ENCODE measurements at places on chromosomes 1 and 21.

- no peak for DNase-seq
These were observed 45.5 kb downstream of the VWA5B1 start for GRCh38 chr1:20336105-20336605.

DNA sequence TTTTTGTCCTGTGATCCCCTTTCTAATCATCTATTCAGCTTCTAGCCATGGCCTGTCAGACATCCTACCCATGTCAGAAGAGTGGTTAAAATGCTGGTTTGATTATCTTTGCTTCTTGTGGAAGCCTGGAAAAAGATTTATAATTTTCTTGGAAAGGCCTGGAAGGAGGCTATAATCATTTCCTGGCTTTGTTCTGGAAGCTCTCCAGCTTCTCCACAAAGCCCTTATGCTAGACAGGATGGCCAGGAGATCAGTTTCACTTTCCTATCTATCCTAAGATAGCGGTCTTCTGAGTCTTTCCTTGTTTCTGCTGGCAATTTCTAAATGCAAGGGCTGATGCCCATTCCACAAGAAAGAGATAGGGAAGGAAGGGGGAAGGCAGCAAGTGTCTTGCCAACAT is 90.9 kb upstream of the SLC44A3 start:
- no peak for DNase-seq

DNA sequence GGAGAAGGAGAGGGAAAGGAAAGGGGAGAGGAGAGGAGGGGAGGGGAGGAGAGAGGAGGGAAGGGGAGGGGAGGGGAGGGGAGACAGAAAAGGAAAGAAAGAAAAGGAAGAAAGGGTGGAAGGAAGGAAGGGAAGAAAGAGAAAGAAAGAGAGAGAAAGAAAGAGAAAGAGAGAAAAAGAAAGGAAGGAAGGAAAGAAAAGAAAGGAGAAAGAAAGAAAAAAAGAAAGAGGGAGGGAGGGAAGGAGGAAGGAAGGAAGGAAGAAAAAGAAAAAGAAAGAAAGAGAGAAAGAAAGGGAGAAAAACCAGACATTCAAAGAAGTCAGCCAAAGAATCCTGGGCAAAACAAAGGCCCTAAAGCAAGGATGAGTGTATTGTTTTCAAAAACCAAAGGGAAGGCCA is 125.7 kb upstream of the SPATA6 start:
- DNase-seq = no peak

- peak; percentile 66 for DNase-seq
These were observed 867 bp downstream of the PTGFRN start for GRCh38 chr1:116910379-116911187.

GRCh38 chr1:168093616-168094015 is 43.1 kb downstream of the GPR161 start:
- DNase-seq = no peak

GRCh38 chr1:28173980-28174297 is 2.6 kb downstream of the PTAFR start:
- DNase-seq = no peak

GRCh38 chr1:153396461-153396860 is 5.6 kb upstream of the S100A8 start:
- no peak for DNase-seq

DNA sequence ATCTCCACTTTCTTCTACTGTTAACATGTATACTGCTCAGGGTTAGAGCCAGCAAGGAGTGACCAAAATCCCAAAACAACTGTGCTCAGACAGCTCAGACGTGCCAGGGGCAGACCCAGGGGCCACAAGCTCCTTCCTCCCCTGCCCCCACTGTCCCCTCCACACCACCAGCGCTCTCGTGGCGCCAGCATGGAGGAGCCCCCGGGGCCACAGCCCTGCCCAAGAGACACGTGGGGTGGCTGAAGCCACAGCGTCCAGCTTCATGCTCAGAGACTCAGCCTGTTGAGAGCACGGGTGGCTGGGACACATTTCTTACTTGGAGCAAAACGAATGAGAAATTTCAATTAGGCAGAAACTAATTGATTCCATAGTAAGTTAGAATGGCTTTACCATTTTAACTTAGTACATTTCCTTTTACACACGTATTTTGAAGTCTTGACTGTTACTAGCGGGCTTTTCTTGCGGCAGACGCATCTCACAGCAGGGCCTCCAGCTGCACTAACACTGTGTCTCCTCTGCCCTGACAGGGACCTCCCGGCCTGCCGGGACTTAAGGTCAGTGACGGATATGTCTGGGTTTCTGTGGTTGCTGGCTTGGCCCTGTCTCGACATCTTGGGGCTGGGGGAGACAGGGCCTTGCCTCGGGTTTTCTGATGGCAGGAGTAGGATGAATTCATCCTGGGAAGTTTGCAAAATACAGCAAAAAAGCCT is 54.2 kb downstream of the SLC19A1 start:
- DNase-seq = no peak

GRCh38 chr1:27402349-27402754 is 9.9 kb downstream of the GPR3 start:
- no peak for DNase-seq

DNA sequence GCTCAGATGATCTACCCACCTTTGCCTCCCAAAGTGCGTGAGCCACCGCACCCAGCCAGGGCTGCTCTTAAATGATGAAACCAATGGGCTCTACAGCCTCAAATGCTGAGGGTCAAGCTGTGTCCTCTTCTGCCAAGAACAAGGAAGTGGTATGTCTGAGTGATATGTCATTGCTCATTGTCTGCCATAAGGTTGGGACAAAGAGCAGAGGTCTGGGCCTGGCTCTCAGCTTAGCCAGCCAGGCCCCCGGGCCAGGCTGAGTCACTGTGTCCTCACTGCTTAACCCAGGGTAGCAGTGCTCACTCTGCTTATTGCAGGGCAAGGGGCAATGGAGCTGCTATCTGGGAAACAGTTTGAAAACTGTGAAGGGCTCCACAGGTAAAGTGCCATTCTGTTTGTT is 8.3 kb upstream of the ETS2 start:
- DNase-seq = no peak

- no peak for DNase-seq
These were observed 35.7 kb downstream of the WNT3A start for GRCh38 chr1:228042508-228042907.

- DNase-seq = no peak
These were observed 125.4 kb downstream of the PTPRU start for GRCh38 chr1:29361686-29362085.

DNA sequence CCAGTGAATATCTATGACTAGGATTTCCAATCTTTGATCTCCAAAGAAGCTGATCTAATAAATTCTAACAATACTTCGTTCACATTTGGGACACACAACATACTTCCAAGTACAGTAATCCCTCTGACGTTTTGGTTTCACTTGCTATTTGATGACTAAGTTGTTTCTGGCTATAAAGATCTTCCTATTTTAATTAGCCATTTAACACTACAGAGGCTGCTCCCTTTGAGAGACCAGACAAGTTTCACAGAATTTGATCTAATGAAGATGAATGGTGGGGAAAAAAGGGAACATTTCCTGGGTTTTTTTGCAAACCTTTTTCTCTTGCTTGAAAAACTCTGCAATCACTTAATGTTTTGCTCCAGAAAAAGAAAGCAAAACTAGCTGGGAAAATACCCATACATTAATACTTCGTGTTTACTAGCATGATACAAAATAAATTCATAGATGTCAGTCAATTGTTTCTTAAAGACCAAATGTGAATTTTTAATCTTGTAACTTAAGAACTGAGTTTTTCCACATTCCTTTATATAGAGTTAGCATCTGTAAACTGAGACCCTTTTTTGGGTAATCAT is 28.0 kb upstream of the GLIS1 start:
- DNase-seq = no peak

GRCh38 chr1:156848461-156849150 is 10.3 kb downstream of the INSRR start:
- DNase-seq = no peak

Measured in right forelimb (tissue), 1 donor.